Activated T-helper 1 cell treated with anti-CD3 and anti-CD28 coated beads, Interleukin-2, amount 50 U/mL, for 16 hours (primary cell): ENCODE measurements at places on chromosomes 7 and 10.

GRCh38 chr10:131926253-131926652 lies 25.4 kb downstream of the PPP2R2D start:
- no peak for DNase-seq

DNA sequence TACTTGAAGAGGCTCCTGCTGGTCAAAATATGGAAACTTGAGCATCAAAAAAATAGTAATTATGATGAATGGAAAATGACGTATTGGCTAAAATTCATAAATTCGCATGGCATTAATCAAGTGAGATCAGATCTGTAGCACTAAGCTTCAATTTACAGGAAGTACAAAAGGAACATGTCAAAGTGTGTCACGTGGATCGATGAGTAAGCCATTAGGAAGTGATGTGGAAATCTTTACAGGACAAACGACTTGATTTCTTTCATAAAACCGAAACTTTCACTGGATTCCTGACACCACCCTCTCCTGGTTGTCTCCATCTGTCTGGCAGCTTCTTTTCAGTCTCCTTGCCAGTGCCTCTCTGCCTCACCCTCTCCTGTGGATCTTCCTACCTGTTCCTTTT lies 25.8 kb downstream of the AKR1C8 start:
- DNase-seq = no peak

- DNase-seq = no peak
These were observed 46.4 kb upstream of the LEP start for GRCh38 chr7:128194533-128195282.

DNA sequence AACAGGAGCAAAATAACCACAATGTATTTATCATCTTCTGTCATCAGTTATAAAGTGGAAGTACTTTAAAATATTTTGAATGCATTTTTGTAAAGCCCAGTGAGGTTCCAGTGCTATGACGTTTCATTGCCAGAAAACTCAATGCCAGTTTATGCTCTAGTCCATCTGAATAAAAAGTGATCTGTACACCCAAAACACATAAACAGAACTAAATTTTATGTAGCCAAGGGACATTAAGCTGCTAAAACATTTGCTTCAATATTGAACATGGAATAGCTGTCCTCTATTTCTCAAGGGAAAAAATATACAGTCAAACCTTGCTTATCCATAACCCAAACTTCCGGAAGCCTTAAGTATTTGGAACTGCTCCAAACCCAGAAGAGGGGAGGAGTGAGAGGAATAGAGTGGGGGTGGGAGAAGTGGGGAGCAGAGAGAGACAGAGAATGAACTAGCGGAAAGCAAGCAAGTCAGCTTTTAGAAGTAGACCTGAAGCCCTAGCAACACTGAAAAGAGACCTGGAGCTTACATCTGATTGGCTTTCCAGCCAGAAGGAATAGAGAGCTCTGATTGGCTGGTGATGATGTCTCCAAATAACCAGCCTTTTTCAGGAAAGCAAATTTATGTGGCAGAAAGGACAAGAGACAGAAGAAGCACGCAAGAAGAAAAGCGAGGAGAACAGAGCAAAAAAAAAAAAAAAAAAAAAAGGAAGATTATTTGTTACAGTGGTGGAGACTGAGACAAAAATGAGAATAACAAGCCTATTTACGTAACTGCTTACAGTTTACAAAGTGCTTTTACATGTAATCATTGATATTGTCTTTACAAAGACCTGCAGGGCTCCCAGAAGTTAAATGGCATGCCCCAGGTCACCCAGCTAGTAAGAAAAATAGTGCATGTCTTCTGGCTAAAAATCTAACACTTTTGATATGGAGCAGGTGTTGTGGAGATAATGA lies 196.0 kb downstream of the RNLS start:
- DNase-seq = no peak

- no peak for DNase-seq
These were observed 15.5 kb upstream of the LARP4B start for GRCh38 chr10:947051-947450.

DNA sequence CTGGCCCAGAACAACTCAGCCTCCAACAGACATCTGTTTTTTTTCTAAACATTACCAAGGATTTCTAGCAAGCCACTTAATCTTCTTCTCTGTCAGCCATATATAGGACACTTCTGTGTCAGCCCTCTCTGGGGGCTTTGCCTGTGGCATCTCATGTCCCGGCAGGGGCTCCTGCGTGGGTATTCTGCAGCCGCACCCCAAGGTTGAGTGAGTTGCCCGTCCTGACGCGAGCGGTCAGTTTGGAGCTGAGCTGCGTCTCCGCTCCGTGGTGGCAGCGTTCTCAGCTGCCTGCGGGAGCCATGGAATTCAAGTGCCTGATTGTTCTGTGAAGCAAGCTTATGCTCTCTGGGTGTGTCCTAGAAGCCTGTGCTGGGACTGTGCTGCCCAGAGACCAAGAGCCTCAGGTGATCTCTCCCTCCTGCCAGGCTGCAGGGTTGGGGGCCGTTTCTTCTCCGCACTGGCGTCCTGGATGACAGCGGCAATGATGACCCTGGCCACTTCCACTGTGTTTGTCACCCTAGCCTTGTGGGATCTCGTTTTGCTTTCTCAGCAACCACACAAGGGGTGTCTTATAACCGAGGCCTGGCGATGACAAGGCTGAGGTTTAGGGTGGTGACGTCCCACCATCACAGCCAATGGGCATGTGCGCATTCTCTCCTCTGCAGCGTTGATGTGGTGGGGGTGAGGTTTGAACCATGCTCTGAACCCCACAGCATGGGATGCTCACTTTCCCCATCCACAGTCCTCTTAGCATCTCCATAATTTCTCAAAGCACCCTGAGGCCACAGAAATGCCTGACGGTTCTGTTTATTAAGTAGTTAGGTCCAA lies 612.6 kb upstream of the FOXK1 start:
- DNase-seq = no peak
